ENCODE measurements at places on chromosomes 7 and 10.

DNA sequence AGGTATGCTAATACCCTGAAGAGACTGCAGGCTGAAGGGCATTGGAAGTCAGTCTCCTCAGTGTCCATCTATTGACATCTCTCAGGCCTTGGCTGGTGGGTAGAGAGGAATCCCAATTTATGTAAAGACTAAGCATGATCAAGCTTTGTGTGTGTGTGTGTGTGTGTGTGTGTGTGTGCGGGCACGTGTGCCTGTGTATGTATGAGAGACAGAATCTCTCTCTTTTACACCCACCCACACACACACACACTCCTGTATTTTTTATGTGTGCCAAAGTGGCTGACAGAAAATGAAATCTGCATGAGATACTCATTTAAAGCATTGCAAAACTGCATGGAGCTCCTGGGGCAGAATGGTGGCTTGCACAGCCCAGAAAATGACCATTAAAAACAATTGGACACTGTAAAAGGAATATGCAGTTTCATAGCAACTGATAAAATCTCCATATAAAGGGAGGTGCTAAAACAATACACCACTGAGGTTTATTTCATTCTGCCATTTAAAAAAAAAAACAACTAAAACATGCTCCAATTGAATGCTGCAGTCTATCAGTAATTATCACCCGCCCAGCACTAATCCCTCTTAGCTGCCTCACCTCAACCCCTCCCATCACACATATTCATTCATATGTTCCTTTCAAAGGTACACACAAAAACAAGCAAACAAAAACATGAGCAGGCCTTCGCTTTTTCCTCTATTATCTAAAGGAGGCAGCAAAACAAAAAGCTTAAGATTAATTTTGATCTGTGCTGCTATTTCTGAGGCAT lies 385.0 kb downstream of the KCNMA1 start:
- DNase-seq, result no peak

GRCh38 chr7:33431543-33431942 lies 302.2 kb downstream of the BBS9 start:
- no peak for DNase-seq

DNA sequence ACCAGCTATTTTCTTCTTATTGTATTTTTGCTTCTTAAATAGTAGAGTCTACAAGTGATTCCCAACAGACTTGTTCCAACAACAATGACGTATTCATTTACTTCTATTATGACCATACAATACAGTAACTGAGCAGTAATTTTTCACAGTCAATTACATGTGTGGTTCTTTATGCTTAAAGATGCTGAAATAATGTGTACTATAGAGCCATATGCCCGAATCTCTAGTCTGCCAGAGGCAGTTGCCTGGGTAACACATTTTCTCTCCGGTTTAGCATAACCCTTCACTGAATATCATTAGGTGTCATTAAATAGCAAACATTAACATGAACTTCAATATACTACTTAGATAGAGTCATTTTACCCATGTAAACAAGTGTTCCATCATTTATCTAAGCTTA lies 75.0 kb downstream of the SLC25A13 start:
- DNase-seq, result no peak

DNA sequence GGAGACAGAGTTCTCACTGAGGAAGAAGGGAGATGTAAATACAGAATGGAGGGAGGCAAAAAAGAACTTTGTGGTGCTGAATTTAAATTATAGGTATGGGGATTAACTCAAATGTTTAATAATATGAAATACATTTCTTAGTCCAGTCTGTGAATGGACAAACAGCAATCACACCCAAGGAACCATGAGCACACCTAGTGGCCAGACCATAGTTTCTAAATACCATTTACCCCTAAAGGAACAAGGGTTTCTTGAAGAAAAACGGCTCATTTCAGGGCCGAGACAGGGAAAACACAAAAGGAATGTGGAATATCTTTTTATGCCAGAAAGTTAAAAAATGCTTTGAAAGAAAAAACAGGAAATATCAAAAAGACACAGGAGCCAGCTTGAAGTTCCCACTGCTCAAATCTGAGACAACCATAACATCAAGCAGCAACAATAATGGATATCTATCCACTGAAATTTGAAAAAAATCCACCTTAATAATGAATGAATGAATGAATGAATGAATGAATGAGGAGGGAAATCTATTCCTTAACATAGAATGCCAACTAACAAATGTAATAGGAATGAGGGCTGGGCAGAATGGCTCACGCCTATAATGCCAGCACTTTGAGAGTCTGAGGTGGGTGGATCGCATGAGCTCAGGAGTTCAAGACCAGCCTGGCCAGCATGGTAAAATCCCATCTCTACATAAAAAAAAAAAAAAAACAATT lies 8.6 kb downstream of the IPMK start:
- no peak for DNase-seq

DNA sequence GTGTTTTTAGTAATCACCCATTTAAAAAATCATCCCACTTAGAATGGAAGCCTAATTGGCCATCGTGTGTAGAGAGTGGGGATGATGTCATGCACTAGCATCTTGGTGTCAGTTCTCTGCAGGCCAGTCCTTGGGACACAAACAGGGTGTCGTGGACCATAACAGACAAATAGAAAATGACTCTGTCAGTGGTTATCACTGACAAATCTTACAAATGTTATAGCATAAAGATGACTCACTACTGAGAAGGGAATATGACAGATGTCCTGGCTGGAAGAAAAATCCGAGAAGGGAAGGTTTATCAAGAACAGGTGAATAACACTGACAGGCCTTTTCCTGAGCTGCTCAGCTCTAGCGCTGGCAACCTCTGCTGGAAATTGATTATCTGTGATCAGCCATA lies 10.6 kb downstream of the CABCOCO1 start:
- no peak for DNase-seq

DNA sequence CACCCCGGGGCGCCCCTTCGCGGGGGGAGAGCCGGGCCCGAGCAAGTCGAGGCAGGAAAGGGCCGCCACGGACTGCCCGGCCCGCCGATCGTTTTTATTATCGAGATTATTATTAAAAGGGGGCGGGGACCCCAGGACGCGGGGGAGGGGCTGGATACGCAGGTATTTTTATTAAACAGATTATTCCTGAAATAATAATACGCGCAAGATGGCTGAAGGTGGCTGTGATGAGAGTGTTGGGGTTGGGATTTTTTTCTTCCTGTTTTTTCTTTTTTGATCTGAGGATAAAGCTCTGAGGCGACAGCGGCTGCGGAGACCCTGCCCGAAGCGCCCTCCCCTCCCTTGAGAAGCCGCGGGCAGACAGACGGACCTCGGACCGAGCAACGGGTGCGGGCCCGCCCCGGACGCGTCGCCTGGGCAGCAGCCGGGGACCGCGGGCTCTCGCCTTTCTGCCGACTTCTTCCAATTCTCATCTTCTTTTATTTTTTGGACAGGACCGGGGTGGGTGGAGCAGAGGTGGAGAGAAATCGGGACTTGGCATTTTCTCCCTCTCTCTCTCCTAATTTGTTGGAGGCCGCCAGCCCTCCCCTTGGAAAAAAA lies 1.4 kb upstream of the TRIM8 start:
- DNase-seq, result no peak

DNA sequence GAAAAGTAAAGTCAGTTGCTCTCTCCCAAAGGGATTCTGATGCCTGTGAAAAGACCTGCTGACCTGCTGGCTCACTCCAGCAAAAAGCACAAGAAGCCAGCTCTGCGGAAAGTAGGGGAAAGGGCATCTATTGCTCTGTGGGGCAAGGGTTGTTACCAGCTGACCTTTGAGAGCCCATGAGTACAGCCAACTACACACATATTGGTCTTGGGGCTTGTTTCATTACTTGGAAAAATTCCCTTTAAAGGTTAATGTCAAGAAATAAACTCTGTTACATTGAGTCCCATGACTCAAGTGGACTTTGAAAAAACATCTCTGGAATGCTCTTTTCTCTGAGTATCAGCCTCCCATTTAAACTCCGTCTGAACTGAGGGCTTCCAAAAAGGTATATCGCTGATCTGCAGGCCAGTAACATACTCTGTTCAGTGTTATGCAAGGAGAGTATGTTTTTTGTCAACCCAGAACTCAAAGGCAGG lies 53.2 kb downstream of the PANK1 start:
- no peak for DNase-seq

- DNase-seq, result no peak
Observed at GRCh38 chr7:98238076-98238475, 14.0 kb downstream of the TECPR1 start.

DNA sequence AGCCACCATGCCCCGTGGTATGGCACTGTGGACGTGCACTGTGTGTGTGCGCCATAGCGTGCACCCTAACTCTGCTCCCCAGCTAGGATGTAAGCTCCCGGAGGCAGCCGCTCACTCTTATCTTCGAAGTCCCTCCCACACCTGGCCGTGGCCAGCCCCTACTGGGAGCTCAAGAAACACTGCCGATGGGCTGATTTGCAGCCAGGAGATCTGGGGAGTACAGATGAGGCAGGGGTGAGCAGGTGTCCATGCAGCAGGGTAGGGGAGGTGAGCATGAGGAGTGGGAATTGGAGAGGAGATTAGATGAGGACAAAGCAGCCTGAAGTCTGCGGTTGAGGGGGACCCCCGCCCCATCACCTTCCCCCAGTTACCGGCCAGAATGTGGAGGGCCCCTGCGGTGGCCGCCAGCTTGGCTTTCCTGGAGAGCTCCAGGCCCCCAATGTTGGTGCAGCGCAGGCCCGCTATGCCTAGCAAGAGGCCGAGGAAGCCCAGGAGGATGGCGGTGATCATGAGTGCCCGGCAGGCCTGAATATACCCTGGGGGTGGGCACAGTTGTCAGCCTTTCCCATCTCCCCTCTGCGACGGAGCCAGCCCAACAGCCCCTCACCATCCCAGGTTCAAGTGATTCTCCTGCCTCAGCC lies 3.6 kb downstream of the CLDN15 start:
- DNase-seq, result no peak

DNA sequence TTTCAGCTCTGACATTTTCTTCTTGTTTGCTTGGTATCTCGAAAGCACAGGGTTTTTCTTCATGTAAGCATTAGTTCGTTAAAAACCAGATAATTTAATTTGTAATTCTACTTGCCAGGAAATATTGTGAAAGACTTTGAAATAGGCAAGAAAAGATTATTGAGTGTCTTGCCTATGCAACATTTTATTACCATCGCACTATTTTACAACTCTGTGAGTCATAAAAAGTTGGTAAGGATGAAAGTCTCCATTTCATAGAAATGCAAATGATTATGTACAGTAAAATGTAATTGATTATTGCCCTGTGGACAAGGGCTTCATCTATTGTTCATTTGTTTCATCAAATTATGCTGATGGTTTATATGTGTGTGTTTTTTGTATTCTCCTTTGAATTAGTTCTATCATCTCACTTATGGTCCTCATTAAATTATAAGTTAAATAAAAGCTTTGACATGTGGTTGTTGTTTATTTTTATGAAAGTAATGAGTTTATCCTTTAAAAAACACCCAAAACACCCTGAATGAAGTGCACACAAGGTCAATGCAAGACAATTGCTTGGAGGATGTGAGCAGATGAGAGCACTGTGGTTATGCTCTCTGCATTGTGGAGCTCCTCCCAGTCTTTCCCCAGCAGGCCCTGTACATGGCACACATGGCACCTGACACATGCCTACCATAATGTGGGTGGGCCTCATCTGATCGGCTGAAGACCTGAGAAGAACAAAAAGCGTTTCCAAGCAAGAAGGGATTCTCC lies 230.8 kb downstream of the CXCL12 start:
- peak; percentile 14 for DNase-seq

- DNase-seq, result no peak
Observed at GRCh38 chr10:43108951-43109350, 29.3 kb upstream of the CSGALNACT2 start.

DNA sequence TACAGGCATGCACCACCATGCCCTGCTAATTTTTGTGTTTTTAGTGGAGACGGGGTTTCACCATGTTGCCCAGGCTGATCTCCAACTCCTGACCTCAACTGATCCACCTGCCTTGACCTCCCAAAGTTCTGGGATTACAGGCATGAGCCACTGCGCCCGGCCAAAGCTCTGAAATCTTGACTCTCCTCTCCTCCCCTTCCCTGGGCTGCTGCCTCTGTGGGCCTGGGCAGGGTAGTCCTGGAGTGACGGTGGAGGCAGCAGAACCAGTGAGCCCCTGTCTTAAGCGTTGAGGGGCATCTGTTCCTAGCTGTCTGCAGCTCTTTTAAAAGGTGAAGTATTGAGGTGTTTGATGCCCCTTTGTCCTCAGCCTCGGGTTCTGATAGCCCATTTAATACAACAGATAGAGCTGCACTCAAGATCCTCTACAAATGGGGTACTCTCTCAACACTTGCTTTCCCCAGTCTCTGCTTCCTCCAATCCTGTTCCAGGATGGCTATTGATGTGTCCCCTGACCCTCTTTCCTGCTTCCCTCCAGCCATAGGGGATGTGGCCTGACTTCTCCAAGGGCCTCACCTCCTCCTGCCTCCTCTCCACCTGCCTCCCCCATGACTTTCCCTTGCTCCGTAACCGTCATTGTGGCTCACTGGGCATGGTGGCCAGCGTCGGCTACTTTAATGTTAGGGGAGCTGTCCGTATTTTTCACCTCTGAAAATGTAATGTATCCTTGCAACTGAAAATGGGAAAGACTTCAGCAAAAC lies 442.5 kb downstream of the GLRX3 start:
- no peak for DNase-seq

DNA sequence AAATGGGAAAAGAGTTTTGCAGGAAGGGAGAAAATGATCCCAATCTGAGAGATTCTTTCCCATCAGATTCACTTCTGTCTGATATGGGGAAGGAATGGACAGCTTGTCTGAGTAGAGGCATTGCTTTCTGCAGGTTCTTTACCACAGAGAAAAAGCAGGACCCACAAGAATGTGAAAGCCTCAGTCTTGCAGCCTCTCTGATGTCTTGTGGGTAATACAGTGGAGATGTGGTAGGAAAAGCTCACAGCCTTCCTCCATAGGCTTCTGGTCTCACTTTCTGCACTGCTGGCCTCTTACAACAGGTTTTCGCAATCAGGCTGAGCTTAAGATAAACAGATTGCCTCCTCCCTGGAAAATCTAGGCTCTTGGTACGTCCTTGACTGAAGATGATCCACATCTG lies 551 bp downstream of the IFIT1 start:
- no peak for DNase-seq

- no peak for DNase-seq
Observed at GRCh38 chr10:85548034-85548433, 818.6 kb downstream of the GRID1 start.

DNA sequence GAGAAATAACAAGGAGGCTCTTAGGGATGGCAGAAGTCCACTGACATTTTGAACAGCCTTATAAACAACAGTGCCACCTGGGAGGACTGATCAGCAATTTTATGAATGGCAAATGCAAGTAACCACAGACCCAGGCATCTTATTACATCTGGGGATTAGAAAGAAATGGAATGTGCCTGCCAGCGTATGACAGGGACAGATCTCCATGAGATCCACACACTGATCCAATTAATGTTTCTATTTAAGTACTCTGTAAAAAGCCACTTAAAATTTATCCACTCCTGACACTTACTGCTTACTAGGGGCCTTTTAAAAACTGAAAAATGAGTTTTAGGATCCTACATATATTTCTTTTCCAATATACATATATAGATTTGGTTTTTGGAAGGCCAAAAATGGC lies 28.6 kb downstream of the PARD3 start:
- no peak for DNase-seq

Measured in SK-N-MC (cell line).